Fibroblast of lung (primary cell): ENCODE measurements at places on chromosomes 12 and 14.

DNA sequence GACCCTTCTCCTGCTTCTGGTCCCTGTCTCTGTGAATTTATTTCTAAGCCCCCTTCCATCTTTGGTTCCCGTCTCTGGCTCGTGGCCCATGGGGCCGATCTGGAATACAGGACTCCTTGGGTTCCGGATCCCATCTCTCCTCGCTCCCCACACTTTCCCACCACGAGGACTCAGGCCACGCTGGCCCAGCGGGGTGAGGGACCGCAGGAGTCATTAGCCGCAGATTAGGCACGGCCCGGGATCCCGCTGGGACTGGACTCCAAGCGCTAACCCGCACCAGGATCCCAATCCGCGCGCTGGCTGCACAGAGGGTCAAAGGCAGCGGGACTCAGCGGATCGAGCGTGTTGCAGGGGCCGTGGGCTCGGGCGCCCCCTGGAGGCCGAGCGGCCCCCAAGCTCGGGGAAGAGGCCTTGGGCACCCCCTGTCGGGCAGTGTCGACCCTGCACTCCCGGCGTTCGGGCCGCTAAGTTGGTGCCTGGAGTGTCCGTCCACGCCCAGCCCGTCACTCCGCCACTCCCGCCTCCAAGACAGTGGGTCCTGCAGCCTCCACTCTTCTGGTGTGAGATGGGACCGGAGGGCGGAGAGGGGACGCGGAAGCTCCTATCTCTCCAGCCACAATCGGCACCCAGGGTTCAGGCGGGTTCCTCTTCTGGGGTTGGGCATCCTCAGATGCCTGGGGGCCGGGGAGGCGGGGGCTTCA is 9.5 kb downstream of the SHMT2 start:
- peak; percentile 67 for DNase-seq

GRCh38 chr12:1812650-1813302 is 7.6 kb upstream of the LRTM2 start:
- peak; percentile 45 for DNase-seq

DNA sequence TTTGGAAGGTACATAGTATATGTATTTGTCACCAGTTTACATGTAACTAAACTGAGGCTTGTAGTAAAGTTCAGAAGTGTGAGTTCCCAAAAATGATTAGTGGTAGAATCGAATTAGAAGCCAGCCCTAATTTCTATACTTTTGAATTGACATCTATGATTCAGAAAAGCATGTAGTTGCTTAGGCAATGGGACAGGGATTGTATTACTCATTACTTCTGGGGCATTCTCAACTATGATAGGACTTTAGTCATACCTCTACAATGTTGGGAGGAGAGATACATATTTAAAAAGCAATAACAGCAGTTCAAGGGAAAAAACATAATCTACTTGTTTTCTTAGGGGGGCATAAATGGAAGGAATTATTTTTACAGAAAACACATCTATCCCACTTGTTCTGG is 277.9 kb upstream of the E2F7 start:
- peak; percentile 39 for DNase-seq

- DNase-seq: no peak
These were observed 212.1 kb upstream of the BTG1 start for GRCh38 chr12:92357584-92358261.

DNA sequence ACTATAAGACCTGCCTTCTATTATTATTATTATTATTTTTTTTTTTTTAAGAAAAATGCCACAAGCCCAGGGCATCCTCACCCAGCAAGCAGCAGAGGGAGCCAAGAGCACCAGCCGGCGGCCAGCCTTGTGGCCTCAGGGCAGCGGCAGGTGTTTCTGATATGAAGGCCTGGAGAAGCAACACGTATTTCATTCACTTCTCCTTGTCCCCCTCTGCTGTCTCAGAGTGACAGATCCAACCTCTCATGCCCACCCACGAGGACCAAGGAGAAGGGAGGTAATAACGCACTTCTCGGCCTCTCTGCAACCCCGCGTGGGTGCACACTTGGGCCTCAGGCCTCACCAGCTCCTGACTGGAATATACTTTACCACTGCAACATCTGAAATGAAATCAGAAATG is 25.4 kb downstream of the CDC42BPB start:
- DNase-seq: no peak

DNA sequence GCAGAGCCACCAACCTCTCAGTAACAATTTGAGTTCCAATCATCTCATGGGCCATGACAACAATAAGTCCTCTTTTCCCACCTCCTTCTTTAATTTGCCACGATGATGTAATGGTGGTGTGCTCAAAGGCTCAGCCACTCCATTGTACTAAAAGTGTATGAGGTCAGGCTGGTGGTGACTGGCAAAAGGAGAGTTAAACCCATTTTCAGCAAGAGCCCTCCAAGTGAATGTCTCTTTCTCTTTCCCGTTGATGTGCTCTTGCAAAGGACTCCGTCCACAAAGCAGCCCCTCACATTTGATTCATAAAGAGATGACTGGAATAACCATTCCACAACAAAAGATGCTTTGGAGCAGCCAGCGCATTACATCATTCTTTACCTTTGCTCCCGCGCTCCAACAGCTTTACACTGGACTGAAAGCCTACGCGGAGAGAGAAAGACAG is 41.6 kb downstream of the DUSP16 start:
- DNase-seq: peak; percentile 38

DNA sequence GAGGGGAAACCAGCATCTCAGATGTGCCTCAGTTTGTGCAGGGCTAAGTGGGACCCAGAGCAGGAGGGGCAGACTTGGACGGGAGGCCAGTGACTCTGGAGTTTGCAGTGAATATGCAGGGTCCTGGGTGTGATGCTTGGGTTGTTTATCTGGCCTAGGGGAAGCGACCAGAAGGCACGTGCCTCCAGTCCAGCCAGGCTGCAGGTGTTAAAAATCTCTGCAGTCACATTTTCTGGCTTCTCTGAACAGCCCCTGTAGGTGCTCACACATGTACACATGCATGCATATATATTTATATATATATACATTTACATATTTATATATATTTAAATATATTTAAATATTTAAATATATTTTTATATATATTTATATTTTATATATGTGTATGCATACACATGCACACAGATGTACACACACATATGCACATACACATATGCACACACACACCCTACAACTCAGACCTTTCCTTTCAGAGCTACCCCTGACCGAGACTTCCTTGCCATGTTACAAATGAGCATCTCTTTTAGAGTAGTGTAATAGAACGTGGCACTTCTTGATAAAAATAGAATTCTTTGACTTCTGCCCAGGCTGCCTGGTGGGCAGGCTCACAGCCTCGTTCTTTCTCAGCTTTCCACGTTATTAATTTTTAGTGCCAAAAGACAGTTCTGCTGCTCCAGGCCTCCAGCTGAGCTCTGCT is 26.8 kb upstream of the TCL1B start:
- DNase-seq: no peak

DNA sequence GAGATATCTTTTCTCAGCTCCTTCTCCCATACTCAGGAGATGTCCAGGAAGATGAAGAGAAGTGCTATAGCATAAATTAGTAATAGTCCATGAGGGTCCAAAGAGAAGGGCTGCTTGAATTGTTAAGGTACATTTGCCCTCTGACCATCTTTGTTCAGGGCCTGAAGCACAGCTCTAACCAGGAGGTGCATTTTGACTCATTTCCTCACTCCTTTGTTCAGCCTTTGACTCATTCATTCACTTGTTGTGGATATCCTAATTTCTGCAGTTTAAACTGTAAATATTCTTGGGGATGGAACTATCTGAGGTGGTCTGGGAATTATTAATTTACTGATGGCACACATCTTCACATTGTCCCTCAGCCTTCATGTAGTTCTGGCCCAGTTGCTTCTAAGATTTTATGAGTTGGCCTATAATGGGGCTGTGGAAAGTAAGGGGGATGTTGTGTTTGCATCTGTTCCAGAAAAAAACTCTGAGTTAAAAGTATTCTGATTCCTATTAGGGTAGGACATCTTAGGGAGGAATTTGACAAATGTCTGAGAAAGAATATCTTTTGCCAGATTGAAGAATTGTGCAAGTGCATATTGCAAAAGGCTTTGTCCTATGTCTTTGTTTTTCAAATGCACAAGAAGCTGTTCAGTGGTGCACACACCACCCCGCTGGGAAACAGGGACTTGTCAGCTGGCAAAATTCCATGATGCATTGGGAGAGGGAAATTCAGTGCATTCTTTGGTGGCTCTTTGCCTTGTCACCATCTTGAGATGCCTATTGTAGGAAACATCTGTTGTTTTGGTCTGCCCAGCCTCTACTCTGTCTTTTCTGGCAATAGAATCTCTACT is 22.1 kb downstream of the SMOC1 start:
- DNase-seq: no peak
